Stimulated activated CD8-positive, alpha-beta memory T cell treated with anti-CD3 and anti-CD28 coated beads, Interleukin-4, amount 100 ng/mL, for 4 hours (primary cell): ENCODE measurements at places on chromosomes 4 and X.

DNA sequence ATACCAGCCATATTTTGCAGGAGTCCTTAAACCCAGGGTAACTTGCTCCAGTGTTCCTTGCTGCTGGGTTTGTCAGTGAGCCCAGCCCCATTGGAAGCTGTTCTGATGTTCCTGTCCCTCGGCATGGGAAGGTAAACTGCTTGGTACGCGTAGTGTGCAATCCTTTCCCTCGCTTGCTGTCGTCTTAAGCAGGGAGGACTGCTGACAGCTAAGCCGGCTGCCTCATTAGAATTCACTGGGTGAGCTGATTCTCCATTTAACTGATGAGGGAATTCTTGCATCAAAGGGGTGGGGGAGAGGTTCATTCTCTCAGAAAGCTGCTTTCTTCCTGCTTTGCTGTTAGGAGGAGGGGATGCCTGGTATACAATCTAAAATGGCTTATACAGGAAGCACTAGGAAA, 164.6 kb downstream of the MID1IP1 start:
- no peak for DNase-seq

DNA sequence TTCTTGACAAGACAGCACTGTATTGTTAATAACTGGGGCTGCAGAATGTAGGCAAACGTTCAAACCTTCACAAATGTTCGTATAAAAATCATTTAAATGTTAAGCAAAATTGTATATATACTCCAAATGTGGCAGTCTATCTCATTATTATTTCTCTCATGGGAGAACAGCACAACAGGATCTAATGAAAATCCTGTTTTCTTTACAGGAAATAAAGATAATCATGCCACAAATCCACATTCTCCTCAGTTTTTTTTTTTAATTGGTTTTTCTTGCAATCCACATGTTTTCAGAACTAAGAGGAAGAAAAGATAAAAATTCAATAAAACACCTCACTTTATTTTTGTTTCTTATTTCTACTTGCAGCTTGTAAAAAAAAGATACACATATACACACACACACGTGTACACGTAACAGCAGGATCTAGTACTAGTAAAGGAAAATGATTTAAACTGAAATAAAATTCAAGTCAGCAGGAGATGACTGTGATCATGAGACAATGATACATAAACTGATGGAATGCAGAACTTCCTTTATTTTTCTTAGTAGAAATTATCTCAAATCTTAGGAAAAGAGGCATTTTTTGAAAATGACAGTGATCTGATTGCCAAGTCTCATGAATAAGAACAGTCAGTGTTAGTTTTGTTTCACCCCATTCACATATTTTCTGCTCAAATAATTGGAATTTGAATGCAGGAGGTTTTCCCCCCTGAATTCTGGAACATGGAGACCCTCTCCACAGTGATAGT, 11.3 kb downstream of the APBB2 start:
- no peak for DNase-seq

DNA sequence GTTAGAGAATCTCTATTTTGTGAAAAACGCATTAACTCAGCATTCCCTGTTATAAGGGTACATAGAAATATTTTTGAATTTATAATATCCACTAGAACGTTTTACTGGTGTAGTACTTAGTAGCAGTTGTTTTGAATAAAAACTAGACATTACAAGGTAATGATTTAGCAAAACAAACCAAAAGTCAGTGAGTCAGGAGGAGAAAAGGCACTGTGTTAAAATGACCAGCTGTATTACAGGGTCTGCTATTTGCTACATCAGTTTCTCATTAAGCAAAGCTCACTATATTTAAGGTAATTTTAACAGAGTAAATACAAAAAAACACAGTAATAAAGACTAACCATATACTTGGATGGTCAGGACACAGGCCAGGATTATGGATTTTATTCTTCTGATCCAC, 152.8 kb downstream of the RASL11B start:
- DNase-seq = no peak

DNA sequence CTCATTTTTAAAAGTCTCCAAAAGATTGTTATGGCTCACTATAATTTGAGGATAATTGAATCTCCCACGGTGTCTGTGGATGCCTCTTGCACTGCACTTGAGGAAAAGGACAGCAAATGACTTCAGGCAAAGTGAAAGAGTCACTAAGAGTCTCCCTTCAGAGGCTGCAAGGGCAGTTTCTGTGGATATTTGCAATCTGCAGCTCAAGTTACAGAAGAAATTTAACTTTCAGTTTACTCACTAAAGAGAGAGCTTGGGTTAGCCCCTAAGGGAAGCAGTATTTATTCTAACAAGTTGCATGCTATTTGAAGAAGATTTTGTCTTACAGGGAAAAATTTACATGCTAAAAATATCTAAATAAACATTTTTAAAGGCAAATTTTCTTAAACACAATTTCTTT, 912.0 kb upstream of the TENM3 start:
- DNase-seq = no peak

- DNase-seq = no peak
Observed at GRCh38 chrX:133661962-133662839, 246.9 kb upstream of the GPC4 start.
